ENCODE measurements at places on chromosomes 2 and 18.
A peak's percentile ranks its signal among the peaks of the same experiment; 100 is the strongest.

GRCh38 chr2:125644257-125644656, 1011.7 kb upstream of the GYPC start:
- no peak for DNase-seq

DNA sequence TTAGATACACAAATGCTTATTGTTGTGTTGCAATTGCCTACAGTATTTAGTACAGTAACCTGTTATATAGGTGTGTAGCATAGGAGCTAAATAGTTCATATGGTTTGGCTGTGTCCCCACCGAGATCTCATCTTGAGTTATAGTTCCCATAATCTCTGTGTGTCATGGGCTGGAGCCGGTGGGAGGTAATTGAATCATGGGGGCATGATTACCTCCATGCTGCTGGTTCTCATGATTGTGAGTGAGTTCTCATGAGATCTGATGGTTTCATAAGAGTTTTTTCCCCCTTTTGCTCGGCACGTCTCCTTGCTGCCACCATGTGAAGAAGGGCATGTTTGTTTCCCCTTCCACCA, 190.5 kb upstream of the SESTD1 start:
- no peak for DNase-seq

GRCh38 chr18:6732952-6733351, 3.4 kb downstream of the ARHGAP28 start:
- no peak for DNase-seq

GRCh38 chr18:13161276-13161899, 57.2 kb upstream of the LDLRAD4 start:
- no peak for DNase-seq

- DNase-seq = no peak
These were observed 55.9 kb upstream of the EPAS1 start for GRCh38 chr2:46241344-46241743.

DNA sequence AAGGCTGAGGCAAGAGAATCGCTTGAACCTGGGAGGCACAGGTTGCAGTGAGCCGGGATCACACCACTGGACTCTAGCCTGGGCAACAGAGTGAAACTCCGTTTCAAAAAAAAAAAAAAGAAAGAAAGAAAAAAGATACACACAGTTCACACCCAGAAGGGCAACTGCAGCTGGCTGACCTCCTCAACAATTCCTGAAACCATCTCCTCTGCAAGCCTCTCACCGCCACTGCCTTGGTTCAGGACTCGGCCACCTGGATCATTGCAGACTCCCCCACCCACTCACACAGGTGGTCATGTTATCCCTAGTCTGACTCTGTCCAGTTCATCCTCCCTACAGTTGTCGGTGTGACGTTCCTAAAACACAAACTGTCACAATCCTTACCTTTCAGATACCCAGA, 2.2 kb downstream of the CYS1 start:
- DNase-seq = no peak

- no peak for DNase-seq
These were observed 17.7 kb upstream of the ATP6V1B1 start for GRCh38 chr2:70918016-70918415.

GRCh38 chr2:182763311-182763912, 47.4 kb downstream of the DNAJC10 start:
- DNase-seq = no peak

DNA sequence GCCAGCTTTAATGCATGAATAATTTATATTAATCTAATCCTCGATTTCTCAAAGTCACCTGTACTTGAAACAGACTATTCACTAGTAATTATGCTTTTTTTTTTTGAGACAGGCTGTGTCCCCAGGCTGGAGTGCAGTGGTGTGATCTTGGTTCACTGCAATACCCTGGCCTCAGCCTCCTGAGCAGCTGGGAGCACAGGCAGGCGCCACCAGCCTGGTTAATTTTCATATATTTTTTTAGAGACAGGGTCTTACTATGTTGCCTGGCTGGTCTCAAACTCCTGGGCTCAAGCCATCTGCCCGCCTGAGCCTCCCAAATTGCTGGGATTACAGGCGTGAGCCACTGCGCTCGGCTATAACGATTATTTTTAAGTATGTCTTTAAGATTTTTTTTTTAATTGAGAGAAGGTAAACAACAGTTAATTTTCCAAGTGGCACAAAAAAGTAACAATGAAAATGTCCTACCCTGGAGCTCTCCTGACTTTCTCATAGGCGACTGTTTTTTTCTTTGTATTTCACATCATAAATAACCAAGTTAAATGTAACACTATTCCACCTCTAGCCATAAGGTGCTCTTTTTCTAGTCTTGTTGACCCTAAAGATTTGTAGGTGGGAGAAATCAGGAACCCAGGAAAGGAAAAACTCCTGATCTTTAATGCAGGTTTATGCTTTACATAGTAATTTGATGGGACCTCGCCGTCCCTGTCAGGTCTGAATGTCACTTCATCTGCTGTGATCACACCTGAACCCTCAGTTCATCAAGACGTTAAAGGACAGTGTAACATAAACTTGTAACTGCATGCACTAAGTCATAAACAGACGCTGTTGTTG, 1.3 kb upstream of the ANKRD12 start:
- no peak for DNase-seq

DNA sequence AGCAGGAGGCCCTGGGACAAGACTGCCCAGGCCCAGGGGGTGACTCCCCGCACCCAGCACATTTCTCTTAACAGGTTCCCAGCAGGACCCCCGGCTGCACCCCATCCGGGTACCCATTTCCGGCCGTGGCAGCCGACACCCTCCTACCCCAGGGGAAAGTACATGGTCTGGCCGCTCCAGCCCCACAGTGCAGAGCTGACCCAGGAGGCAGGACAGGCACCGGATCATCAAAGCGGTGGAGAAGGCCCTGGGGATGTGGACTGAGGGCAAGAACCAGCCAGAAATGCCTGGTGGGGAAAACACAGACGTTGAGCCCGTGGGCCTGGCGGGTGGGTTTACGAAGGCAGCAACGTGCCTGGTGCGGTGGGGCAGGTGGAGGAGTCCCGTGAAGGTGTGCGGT, 79.5 kb upstream of the GPC1 start:
- DNase-seq = no peak

GRCh38 chr2:18378020-18378653, 182.3 kb downstream of the RDH14 start:
- peak; percentile 50 for DNase-seq

DNA sequence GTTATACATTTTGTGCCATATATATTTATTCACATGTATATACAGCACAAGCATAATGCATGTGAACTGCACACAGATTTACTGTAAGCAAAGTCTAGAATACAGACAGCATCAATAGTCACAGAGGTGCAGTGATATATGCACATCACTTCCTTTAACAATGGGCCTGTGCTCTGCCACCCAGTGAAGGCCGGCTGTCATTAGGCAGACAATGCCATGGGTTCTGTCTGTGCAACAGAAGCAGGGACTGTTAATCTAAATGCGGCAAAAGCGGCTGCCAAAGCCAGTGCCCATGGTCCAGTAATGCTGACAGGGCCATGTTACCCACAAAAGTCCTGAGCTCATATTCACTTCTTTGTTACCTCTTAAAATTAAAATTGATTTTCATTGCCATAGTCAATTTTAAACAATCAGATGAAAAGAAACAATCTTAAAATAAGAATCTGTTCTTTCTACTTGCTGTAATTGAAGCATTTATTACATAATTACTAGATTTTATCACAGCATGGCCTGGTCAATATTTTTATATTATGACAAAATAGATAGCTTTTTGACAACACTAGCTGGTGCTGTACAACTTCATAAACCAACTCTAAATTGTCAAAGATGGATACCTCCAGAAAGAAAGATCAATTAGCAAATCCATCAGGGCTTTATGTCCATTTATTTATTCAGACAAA, 232.0 kb downstream of the STK39 start:
- DNase-seq = no peak

DNA sequence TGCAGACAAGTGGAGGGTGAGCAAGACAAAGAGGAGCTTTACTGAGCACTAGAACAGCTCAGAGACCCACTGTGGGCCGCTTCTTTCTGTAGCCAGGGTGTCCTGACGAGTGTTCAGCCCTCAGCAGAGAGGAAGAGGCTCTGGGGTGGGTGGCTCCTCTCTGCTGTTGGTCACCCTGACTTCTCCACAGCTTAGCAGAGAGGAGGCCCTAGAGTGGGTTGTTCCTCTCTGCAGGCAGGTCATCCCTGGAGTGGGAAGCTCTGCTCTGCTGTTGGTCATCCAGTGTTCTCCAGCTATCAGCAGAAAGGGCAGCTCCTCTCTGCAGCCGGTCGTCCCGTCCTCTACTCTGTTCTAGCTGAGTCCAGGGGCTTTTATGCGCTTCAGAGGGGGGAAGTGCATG, 286.5 kb downstream of the ICOS start:
- no peak for DNase-seq

GRCh38 chr18:4282954-4283353, 172.2 kb downstream of the DLGAP1 start:
- no peak for DNase-seq

DNA sequence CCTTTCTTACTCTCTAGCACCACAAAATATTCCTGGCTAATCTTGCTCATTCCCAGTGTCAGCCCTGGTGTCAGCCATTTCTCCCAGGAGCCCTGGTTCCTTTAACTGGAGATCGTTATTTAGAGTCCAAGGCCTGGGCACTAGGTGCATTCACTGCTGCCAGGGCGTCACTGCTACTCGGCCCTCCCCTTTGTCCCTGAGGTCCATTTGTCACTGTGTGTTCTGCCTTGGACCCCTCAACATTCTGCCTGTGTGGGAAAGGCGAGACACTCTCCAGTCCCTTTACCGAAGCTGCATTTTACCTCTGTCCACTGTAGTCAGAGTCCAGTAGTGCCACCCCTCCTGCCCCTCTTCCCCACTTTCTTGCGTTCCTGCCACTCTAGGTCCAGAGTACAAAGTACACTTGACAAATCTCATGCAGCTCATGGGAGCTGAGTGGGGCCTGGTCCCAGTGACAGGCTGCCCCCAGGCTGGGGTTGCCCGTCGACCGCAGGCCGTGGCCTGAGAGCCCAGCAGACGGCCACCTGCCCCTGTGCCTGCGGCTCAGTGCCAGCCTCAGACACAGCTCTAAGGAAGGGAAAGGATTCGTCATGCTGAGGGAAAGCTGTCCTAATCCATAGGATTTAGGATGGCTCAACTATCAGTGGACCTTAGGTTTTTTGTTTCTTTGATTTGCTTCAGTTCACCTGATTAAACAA, 52.1 kb downstream of the COPS8 start:
- peak; percentile 20 for DNase-seq

DNA sequence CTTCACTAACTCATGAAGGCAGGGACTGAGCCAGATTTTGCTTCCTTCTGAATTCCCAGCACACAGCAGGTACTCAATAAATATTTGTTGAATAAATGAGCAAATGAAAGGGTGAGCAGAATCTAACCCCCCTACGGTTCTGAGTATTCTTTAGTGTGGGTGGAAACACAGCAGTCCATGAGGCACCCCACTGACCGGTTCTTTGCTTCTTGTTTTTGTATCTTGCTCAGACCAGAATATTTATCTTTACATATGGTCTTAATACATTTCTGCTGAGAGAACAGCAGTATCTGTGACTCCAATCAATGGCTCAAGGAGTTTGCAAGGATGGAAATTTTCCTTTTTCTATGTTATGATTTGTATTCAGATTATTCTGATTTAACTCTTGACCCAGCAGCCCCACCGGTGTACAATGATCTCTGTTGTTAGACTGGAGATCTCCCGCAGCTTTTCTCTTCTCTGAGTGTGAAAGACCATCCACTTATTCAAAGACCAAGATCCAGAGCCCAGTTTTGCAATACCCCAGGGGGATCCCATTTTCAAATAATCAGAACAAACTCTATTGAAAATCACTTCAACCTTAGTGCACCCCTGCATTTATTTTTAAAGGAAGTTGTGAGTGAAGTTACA, 506.5 kb upstream of the TNP1 start:
- DNase-seq = no peak

- DNase-seq = no peak
These were observed 234.0 kb upstream of the RAB12 start for GRCh38 chr18:8375249-8375648.

- no peak for DNase-seq
These were observed 85.1 kb downstream of the DYNC1I2 start for GRCh38 chr2:171772373-171772772.

DNA sequence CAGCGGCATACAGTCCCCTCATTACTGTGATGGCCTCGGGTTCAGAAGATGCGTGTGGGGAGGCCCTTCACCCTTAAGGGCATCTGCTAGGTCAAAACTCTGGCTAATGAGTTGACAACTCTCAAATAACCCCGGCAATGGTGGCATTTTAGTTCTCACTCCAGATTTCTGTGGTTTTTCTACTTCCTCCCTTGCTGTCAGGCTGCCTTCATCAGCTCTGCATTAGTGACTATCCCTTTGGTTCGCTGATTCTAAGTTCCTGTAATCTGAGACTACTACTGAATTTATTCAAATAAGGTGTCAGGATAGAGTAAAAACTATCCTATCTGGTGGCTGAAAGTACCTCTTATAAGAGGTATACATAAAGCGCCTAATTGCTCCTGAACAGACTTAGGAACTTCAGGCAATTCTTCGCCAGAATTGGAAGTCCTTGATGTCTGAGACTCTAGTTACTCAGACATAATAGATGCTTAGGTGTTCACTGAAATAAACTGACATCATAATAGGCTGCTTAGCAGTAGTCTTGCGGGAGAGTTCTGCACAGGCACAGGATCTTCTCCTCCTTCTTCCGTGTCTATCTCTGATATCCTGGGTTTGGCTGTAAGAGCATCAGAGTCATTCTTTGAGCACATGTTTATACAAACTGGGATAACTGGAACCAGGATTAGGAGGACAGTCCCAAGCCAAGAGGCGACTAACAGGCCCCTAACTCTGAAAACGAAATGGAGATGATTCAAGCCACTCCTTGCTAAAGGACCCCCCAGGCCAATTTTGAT, 194.5 kb downstream of the DNER start:
- no peak for DNase-seq

DNA sequence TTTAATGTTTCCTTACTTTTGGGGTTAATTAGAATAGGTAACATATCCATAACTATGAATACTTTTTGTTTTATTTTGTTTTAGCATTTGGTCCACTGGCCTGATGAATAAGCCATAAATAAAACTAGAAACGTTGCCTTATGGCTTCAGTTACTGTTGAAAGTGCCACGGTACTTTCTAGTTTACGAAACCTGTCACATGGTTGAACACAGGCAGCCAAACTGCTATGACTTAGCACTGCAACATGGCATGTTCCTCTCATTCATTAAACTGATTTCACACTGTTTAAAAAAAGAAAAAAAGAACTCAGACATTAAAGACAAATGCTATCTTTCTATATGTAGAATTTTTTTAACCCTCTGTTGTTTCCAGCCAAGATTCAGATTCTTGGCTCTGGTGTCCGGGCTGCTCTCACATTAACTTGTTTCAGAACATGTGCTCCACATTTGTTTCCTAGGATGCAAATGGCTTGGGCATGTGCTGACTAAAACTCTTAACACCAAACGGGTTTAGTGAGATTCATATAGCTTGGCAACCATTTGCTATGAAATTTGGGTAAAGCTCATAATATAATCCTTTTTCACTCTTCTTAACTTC, 323.9 kb upstream of the RND3 start:
- no peak for DNase-seq

GRCh38 chr2:119659601-119660342, 19.2 kb upstream of the TMEM177 start:
- peak; percentile 20 for DNase-seq

GRCh38 chr18:48781163-48781987, 169.4 kb downstream of the SMAD7 start:
- DNase-seq = no peak

All from stimulated activated effector memory CD8-positive, alpha-beta T cell treated with anti-CD3 and anti-CD28 coated beads, Interleukin-12 subunit alpha, Interleukin-12 subunit beta, amount 100 ng/mL, for 72 hours (primary cell).